ENCODE measurements at places on chromosomes 16 and 17.

- no peak for DNase-seq
Measured at GRCh38 chr16:66041907-66042306, 324.6 kb upstream of the CDH5 start.

DNA sequence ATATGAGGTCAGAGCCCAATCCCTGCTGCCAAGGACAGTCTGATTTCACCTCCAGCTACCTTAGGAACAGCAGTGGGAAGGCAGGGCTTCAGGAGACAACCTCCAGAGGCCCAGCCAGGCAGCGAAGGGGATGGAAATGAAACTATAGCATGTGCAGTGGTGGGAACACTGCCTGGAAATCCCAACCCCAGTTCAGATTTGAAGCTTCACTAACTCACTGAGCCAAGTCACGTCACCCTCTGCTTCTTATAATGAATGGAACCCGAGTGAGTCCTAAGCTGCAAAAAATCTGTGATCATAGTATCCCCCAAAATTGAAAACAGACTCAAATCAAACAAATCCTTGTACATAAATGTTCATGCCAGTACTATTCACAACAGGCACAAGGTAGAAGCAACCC is 36.0 kb upstream of the SLC39A11 start:
- DNase-seq, result no peak

DNA sequence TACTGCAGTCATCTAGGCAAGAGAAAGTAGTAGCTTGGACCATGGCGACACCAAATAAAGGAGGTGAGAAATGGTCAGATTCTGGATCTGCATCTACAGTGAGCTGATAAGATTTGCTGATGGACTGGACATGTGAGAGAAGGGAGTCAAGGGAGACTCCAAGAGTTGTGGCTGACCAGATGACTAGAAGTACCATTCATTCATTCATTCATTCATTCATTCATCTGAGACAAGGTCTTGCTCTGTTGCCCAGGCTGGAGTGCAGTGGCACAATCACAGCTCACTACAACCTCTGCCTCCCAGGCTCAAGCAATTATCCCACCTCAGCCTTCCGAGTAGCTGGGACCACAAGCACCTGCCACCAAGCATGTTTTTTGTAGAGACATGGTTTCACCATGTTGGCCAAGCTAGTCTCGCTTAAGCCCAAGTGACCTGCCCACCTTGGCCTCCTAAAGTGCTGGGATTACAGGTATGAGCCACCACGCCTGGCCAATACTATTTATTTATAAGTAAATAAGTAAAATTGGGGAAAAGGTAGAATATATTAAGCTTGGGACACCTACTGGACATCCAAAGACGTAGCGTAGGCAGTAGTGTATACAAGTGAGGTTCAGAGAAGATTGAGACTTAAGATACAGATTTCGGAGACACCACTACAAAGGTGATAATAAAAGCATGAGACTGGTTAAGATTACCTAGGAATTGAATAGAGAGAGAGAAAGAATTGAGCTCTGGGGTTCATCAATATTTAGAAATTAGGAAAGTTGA is 15.7 kb upstream of the RNF43 start:
- no peak for DNase-seq

DNA sequence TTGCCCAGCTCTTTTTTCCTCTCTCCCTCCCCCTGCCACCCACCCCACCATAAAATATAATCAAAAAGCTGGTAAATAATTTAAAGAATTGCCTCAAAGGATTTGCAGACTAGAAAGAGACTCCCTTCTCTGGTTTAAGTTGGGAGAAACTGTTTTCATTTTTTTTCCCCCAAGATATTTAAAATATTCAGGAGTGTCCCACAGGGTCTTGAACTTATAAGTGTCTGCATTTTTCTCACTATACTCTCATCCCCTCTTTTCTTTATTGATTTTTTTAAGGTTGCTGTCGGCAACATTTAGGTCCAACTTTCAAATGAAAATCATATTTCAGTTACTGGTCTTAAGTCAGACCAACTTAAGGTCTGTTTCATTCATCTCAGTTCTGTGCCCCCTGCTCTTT is 210.2 kb downstream of the MSI2 start:
- DNase-seq, result no peak

- no peak for DNase-seq
Measured at GRCh38 chr16:13223666-13224065, 322.3 kb downstream of the SHISA9 start.

Measured in activated CD4-positive, alpha-beta T cell treated with anti-CD3 and anti-CD28 coated beads, Interleukin-2, Interleukin-6, amounts not matched to agents 100 ng/mL and 50 ng/mL, durations not matched to agents 16 hours and 8 hours (primary cell).